Fibroblast of skin of left quadriceps (primary cell): ENCODE measurements at places on chromosomes 7 and 10.

- DNase-seq = no peak
Observed at GRCh38 chr10:100889546-100889945, 23.2 kb upstream of the SLF2 start.

DNA sequence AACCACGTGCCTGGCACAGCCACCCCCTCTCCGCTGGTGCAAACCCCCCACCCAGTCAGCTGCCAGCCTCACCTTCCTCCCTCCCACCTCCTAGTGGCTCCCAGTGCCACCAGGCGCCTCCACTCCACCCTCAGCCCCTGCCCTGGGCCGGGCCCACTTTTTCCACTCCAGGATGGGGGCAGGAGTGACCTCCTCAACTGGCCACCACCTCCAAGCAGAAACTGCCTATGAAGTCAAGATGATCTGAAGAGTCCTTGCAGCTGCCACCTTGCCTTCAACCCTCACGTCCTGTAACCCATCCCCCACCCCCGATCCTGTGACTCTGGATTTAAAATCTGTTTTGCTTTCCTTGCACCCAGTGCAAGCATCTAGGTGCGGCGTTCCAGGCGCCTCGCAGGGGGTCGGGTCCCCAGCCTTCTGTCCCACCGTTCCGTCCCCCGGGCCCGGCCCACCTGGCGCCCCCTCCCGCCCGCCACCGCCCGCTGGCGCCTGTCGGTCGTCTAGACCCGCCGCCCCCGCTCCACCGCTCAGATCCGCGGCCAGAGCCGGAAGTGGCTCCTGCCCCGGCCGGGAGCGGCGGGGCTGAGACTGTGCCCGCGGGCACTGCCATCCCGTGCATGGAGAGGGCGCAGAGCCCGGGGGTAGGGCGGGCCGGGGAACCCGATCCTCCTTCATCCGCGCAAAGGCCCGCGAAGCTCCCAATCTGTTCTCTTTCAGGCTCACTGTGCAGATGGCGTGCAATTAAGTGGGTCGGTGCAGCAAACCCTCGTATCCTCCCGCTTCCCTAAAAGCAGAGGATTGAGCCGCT lies 51.2 kb upstream of the GTF2I start:
- DNase-seq = no peak

GRCh38 chr10:79345241-79346011 lies 1.8 kb upstream of the PPIF start:
- no peak for DNase-seq

DNA sequence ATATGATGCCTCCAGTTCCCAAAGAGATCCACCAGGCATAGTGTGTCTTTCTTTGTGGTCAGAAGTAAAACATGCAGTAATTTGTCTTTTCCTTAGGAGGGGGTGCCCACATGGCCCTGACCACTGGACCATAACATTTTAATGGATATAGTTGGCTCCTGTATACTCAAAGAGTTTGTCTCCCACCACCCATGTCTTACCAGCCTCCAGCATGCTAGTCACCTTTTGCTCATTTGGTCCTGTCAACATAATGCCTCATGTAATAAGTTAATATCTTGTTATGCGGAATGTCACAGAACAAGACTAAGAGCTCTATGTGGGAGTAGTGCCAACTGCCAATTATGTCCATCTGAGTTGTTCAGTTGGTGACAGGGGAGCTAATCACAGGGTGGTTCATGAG lies 83.4 kb upstream of the IFRD1 start:
- no peak for DNase-seq

GRCh38 chr7:128132426-128133069 lies 101.3 kb upstream of the LRRC4 start:
- no peak for DNase-seq

GRCh38 chr10:132063432-132063831 lies 2.3 kb upstream of the JAKMIP3 start:
- DNase-seq = no peak

GRCh38 chr7:81725812-81726127 lies 44.1 kb downstream of the HGF start:
- peak; percentile 93 for DNase-seq

DNA sequence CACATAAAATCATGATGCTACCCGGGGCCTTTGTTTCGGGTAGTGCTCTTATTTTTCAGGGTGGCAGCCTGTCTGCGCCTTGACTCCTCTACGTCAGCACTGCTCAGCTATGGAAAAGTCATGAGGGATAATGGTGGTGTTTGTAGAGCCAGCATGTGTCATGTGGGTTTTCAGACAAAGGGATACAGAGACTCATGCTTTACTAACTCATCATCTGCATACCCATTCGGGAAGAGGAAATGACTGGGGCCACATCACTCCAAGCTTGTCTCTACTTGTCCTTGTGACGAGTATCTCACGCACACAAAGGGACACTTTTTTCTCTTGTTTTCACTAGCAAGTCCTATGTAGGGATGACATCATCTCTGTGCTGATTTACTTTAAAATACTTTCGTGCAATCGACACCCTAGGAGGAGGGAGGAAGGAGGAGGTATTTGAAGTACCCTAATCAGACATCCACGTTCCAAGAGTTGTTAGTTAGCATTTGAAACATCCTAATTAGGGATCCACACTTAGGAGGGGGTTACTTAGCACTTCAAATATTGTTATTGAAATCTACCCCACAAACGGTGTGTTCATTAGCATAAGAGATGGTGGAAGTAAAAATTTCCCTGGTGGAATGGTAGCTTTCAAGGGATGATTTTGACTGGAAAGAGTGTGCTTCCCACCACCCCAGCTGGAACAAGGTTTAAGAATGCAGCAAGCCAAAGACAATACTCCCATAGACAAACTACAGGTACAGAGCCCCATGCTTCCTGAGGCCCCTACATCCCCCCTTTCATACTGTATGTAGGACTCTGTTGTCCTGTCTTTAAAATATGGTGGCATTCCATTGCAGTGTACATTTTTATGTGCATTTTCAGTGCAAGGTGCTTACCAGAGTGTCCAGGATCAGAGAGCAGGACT lies 52.0 kb downstream of the THNSL1 start:
- no peak for DNase-seq

DNA sequence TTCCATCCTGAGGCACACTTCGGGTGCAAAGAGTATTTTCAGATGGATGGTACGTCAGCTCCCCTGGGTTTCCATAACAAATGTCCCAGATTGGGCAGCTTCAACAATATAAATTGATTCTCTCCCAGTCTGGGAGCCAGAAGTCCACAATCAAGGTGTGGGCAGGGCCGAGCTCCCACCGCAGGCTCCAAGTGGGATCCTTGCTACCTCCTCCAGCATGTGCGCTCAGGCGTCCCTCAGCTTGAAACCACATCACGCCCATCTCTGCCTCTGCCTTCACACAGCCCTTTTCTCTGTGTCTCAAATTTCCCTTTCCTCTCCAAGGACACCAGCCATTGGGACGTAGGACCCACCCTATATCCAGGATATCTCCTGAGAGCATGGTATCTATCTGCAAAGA lies 153.5 kb downstream of the DIP2C start:
- DNase-seq = no peak

DNA sequence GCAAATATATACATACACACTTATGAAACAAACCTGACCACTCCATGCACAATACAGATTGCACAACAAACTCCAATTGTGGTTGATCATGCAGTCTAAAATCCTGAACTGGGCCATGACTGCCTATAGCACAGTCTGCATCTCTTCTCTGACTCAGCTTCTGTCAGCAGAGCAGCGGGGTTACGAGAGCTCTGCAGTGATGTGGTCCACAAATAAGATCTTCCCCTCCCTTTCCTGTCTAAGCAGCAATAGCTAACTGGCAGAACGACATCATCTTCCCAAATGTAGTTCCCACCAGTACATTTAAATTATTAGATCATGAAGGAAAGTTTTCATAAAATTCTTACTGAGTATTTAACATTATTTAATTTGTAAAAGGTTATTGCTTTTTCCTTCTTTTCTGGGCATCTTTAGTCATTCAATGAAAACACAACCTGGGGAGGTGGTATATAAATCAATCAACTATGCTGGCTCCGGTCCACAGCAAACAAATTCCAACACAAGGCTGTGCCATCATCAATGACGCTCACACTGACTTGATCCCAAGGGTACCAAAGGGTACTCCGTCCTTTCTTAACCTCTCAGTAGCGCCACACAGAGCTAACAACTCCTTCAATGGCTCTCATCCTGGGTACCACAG lies 17.1 kb downstream of the ARHGAP21 start:
- DNase-seq = peak; percentile 91

DNA sequence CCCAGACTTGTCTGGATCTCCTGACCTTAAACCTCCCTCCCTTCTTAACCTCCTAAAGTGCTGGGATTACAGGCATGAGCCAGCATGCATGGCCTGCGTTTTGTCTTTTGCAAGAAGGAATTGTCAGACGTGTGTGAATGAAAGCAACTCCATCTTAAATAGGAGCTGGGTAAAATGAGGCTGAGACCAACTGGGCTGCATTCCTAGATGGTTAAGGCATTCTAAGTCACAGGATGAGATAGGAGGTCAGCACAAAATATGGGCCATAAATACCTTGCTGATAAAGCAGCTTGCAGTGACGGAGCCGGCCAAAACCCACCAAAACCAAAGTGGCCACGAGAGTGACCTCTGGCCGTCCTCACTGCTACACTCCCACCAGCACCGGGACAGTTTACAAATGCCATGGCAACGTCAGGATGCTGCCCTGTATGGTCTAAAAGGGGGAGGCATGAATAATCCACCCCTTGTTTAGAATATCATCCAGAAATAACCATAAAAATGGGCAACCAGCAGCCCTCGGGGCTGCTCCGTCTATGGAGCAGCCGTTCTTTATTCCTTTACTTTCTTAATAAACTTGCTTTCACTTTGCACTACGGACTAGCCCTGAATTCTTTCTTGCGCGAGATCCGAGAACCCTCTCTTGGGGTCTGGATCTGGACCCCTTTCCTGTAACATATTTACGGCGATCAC lies 41.2 kb upstream of the SDK1 start:
- no peak for DNase-seq

DNA sequence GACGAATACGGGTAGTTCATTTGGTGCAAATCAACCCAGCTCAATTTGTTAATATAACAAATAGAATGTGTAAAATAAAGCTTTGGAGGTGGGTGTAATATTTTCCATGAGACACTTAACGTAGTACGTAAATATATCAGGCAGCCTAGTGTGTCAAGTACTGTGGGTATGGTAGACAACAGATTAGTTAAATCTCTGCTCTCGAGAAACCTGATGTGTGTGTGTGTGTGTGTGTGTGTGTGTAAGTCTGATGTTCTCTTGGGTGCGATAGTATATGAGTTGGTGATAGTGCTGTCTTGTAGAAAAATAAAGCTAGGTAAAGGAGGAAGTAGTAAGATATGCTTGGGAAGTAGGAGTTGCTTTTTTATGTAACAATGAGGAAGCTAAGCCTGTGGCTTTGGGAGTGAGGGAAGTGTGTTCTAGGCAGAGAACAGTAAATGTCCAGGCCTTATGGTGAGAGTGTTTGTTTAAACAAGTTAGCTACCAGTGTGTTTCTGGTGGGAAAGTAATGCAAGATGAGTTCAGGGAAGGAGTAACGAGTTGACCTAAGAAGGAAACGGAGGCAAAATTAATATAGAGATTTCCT lies 26.1 kb downstream of the WAC start:
- no peak for DNase-seq

DNA sequence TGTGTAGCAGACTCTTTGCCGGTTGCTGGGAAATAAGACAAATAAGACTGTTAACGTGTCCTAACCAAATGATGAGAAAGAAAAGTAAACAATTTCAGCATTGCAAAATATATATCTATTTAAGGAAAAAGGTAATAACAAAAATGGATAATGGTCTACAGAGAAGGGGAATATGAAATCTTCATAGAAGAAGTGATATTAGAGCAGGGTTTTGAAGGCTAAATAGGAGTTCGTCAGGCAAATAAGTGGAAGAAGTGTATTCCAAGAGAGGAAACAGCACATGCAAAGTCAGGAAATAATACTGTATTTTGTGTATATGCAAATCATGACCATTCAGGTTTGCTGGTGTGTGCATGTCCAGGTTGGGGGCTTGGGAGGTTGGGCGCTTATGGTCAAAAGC lies 55.3 kb upstream of the OSBPL3 start:
- no peak for DNase-seq

DNA sequence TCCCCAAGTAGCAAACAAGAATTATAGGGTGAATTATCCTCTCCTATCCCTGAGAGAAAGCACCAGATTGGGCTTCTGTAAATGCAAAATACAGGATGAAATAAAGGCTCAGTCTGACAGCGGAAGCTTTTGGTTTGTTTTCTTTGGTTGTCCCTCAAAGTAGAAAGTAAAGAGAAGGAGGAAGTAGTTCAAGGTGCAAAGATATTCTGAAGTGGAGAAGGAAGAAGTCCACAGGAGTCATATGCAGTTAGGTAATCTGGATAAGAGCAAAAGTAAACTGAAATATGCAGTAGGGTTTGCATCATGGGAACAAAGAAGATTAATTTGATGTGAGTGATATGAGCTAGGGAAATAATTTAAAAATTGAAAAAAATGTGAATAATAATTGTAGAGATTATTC lies 1071.9 kb downstream of the CNTNAP2 start:
- DNase-seq = no peak

- no peak for DNase-seq
Observed at GRCh38 chr10:50242777-50243176, 8.5 kb downstream of the ASAH2 start.

GRCh38 chr10:115022733-115023132 lies 70.4 kb upstream of the ATRNL1 start:
- DNase-seq = no peak

DNA sequence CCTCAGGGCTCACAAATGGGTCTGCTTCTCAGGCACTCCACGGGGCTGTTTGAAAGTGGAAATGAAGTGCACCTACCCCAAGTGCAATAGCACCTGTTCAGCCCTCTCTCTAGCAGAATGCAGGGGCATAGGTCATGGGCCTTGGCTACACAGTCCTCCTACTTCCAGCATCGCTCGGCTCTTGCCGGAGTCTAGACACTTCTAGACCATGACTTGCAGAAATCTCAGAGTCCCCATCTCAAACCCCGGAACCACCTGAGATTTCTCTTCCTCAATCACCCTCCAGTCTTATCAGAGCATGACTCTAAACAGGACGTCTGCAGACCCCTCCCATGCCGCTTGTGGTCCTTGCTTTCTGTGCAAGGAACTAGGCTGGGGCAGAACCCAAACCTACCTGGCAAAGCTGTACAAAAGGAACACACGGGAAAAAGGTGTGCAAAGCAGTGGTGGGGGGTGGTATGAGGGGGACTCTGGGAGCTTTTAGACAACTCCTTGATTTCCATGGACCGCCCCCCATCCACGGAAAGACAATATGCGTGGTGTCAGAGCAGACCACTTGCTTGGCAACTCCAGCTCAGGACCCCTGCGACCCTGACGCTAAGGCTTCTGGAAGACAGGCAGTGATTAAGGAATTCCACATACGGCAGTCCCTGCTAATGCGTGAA lies 13.8 kb downstream of the TMEM273 start:
- DNase-seq = no peak

DNA sequence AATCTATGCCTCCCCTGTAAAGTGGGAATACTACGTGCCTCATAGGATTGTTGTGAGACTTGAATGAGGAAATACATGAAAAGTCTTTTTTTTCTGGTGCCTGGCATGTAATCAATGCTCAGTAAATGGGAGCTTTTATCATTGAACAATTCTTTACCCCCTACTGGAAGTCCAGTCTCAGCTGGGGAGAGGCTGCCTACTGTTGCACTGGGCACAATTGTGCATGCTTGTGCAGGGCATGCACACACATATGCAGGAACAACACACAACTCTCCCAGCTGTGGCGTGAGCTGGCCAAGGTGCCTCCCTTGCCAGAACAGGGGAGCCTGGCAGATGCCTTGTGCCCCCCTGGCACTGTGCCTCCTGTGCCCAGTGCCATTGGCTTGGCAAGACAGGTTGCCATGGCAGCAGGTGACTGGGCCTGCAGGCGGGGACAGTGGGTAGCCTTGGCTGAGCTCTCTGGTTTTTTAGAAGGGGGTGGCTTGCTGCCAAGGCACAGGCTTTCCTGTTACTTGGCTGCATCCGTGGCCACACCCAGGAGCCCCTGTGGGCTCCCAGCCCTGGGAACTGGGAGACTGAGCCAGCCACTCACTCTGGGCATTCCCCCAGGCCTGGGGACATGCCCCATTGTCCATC lies 16.1 kb upstream of the PALD1 start:
- DNase-seq = no peak
